ENCODE measurements at places on chromosomes 11 and 22.

GRCh38 chr11:116376547-116376946, 396.2 kb downstream of the BUD13 start:
- no peak for DNase-seq

DNA sequence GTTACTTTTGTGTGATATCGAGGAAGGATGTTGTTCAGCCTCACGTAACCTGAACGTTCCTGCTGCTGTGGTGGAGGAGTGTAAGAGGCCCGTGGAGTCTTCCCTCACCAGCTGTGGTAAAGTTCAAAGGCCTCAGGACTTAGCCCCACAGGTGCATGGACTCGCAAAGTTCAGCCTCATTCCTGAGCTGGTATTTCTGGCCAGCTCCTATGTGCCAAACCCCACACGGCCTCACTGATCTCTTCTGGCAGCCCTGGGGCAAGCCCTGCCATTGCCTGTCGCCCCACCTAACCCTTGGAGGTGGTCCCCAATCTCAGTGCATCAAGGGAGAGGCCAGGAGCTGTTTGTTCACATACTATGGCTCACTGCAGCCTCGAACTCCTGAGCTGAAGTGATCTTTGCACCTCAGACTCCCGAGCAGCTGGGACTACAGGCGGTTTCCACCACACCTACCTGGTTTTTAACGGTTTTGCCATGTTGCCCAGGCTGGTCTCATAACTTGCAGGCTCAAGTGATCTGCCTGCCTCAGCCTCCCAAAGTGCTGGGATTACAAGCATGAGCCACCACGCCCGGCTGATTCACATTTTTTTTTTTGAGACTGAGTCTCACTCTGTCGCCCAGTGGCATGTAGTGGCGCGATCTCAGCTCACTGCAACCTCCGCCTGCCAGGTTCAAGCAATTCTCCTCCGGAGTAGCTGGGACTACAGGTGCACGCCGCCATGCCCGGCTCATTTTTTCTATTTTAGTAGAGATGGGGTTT, 2.2 kb downstream of the PHRF1 start:
- DNase-seq, result no peak

GRCh38 chr22:46788441-46789172, 26.2 kb downstream of the TBC1D22A start:
- no peak for DNase-seq

- DNase-seq, result no peak
Measured at GRCh38 chr11:66976028-66976467, 944 bp downstream of the C11orf86 start.

GRCh38 chr11:64089915-64090805, 54.4 kb downstream of the FLRT1 start:
- no peak for DNase-seq

- peak; percentile 76 for DNase-seq
Measured at GRCh38 chr22:39254789-39255298, 10.1 kb upstream of the PDGFB start.

Measured in heart right ventricle (tissue), 16 donors.